ENCODE measurements at places on chromosomes 7 and 10.
A peak's percentile ranks its signal among the peaks of the same experiment; 100 is the strongest.

DNA sequence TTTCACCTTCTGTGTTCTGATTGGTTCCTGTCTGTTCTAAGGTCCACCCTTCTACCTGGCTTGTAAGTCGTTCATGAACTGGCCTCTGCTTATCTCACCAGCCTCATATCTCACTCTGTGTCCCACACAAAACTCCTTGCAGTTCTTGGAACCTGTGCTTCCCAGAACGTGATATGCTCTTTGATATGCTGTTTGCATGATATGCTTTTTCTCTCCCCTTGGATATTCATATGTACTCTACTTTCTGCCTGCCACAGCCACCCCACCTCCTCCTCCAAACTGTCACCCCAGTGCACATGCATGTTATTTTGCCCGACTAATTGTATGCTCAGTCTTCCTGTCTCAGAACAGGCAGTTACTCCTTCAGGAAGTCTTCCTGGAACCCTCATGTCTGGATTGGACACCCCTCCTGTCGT, 1.9 kb upstream of the ITPRIP start:
- no peak for DNase-seq

DNA sequence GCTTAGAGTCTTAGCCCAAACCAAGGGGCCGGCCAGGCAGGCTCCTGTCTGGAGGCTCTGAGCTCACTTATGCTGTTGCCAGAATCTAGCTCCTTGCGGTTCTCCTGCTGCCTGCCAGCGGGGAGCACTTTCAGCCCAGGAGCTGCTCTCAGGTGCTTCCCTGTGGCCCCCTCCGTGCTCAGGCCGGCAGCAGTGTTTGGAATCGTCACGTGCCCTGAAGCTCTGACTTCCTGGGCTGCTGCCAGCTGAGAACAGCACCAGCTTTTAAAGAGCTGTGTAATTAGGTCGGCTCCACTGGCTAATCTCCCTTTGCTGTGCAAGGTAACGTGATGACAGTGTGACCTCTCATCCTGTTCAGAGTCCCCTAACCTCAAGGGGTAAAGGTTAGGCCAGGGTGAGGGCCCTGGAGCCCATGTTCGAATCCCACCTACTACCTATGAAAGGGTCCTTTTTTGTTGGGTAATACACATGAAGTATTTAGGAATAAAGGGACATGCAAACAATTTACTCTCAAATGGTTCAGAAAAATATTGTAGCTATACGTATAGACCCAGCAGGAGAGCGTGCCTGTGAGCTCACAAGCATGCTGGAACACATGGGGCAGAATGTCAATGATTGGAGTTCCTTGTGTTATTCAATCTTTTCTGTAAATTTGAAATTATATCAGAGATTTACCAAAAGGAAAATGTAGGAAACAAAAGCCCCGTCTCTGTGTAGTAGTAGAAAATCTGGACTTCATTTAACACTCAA, 16.6 kb downstream of the ZNF862 start:
- DNase-seq: no peak

DNA sequence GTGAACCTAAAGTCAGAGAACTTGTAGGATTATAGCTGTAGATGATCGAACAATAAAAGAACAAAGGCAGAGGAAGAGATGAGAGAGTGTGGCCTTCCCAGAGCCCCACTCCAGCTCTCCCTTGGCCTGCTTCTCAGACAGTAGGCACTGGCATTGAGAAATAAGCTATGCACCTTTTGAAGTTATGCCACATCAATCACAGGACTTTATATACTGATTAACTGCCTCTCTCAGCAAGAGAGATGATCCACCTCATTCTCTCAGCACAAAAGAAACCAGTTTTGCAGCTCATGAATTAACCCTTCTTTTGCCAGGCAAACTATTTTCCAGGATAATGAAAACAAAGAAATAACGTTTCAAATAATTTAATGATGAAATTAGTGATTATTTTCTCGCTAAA, 22.0 kb upstream of the CTTNBP2 start:
- no peak for DNase-seq

GRCh38 chr10:53135213-53135896, 362.8 kb upstream of the MBL2 start:
- DNase-seq: no peak

DNA sequence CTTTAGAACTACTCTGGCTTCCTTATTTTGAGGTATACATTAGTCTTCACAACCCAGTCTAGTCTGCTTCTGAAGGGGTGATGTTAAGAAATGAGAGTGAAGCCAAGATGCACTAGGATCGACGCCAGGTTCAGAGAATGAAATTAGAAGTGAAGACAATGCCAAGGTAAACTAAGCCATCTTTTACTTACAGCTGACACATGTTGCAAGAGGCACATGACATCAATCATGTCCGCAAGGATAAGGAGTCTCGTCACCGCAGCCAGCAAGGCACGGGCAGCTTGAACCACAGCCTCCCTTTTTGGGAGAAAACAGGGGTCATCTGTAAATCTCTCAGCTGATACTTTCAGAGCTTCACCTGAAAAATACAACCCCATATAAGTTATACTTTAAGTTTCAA, 156.7 kb downstream of the CTNNA3 start:
- DNase-seq: no peak

- no peak for DNase-seq
Measured at GRCh38 chr10:130761032-130761575, 550.4 kb downstream of the TCERG1L start.

DNA sequence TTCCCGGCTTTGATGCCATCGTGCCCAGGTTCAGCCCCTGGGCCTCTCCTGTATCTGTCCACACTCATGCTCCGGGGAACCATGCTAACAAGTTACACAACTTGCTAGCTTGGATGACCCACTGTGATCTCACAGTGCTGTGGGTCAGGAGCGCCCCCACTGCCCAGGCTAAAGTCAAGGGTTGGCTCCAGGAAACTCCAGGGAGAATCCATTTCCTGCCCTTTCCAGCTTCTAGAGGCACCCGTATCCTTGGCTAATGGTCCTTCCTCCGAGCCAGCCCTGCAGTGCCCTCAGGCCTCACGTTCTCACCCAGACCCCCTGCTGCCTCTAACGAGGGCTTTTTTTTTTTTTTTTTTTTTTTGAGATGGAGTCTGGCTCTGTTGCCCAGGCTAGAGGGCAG, 19.5 kb downstream of the AMZ1 start:
- DNase-seq: no peak

DNA sequence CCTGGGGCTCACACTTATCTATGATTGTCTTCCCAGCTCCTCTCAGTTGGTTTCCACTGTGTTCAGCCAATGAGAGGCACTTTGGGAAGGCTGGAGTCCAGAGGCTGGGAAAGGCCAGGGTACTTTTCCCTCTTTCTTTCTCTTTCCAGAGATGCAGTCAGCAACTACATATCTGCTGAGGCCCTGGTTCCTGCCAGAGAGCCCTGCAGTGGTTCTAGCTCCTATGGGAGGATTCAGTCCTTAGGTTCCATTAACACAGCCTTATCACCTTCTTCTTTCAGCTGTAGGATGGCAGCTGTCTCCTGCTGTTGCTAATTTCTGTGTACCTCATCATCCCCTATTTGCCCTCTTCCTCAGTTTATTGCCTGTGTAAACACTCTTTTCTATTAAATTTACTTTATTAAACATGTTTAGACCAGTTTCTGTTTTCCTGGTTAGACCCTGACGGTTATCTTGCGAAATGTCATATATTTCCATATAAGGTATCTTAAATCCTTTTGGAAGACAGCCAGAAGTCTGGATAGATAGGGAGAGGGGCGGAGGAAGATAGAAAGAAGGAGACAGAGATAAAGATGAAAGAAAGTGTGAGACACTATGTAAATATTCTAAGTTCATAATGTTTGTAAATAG, 100.3 kb downstream of the HGF start:
- no peak for DNase-seq

GRCh38 chr10:102580230-102580629, 64.0 kb upstream of the TRIM8 start:
- DNase-seq: no peak

DNA sequence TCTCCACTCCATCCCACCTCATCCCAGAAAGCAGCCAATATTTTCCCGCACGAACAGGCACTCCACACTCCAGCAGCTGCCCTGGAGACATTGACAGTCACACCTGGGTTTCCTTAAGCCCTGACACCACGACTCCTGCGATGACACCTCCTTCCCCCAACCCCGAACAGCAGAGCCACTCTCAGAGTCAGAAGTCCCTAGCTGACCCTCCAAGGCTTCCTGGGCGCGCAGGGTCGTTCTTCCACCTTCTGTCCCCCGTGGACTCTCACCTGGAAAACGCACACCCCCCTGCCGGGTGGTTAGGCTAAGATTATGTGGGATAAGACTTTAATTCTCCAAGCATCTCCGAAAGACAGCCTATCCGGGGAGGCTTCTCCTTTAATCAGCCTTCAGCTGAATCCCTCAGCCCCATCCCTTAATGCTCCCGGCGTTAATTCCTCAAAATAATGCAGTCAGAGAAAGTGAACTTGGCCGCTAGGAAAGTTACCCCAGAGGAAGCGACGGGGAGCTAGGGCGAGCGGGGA, 1.1 kb downstream of the DENND11 start:
- no peak for DNase-seq

- no peak for DNase-seq
Measured at GRCh38 chr7:42198974-42199668, 37.9 kb downstream of the GLI3 start.

- DNase-seq: no peak
Measured at GRCh38 chr7:132395361-132395760, 180.9 kb downstream of the PLXNA4 start.

DNA sequence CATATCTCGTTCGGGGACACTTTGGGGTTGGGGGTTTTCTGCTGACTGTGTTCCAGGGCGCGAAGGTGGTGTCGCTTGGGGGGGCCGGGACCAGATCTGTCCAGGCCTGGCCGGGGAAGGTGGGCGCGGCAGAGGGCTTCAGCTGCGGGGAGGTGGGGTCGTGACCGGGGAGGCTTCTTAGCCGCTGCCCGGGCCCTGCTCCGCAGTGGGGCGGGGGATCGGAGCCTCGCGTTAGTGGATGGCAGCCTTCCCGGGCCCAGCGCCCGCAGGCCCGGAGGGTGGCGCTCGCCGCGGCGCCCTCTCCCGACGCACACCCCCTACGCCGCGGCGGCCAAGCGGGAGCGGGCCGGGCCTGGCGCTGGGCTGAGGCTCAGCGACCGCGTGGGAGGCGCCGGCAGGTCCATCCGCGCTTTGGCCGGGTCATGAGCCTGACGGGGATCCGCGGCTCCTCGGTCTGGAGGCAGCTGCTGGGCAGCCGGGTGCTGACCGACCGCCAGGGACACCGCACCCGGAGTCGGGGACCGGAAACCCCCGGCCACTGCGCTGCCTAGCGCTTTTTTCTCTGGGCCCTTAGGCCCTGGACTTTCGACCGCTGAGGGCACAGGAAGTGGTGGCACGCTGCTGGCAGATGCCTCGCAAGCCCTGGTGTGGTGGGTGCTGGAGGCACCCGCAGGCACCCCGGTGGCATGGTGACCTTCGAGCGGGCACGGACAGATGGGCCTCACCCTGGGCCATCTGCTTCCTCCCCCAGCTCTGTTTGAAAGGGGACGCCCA, 1.2 kb downstream of the AGAP3 start:
- no peak for DNase-seq

- DNase-seq: no peak
Measured at GRCh38 chr7:27083646-27084045, 12.2 kb downstream of the HOXA1 start.

GRCh38 chr7:66206119-66206933, 1.2 kb downstream of the TPST1 start:
- no peak for DNase-seq

GRCh38 chr7:98323597-98324322, 42.3 kb downstream of the BRI3 start:
- no peak for DNase-seq

GRCh38 chr10:11823122-11823988, at the start of gene PROSER2:
Gene PROSER2 (plus strand): TSS chr10:11823356. CDS start chr10:11852078, 28,722 bp downstream.
- DNase-seq: peak; percentile 17

DNA sequence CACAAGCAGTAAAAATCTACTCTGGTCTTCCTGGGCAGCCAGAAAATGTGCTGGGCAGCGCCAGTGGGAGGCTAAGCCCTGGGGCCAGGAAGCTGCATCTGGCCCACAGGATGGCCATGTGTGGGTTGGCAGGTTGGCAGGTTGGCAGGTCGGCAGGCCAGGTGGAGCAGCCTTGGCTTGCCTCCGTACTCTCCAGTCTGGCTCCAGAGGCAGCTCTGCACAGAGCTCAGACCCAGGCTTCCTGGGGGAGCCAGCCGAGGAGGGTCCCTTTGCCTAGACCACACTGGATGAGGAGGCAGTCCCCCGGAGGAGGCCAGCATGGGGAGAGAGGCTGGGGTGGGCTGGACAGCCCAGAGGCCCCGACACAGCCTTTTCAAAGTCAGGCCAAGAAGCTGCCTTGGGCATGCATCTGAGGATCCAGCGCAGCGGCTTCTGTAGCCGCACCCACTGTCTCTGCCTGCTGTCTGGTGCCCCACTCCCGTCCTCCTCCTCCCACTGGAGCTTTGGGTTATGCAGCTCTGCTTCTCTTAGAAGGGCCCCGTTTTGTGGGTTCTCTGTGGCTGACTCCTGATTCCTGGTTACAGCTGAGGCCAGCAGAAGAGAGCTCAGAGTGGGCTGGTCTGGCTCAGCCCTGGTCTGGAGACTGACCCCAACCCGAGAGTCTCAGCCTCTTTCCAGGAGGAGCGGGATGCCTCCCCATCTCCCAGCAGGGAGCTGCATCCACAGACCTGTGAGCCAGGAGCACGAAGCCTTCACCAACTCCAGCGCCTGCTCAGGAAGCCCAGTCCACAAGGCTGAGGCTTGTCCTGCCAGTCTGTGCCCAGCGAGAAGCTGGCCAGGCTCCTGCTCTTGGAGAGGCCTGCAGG, 44.6 kb downstream of the CFAP46 start:
- DNase-seq: no peak

GRCh38 chr7:24913801-24914464, 66.0 kb downstream of the OSBPL3 start:
- DNase-seq: no peak

DNA sequence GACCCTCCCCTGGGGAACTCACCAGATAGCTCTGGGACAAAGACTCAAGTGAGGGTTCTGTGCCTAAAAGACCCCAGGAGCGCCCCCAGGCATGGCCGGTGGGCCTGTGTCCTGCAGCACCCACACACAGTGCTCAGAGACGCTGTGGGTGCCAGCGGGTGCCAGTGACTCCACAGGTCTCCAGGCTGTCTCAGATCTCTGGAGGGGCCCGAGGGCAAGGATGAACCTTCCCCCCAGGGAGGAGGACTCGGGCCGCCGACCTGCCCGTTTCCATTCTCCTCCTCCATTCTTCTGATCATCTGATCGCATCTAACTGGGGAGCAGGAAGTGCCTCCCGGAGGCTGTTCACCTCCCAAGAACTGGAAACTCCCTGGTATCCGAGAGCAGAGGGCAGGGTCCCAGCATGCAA, 980 bp downstream of the ADAM8 start:
- DNase-seq: no peak

DNA sequence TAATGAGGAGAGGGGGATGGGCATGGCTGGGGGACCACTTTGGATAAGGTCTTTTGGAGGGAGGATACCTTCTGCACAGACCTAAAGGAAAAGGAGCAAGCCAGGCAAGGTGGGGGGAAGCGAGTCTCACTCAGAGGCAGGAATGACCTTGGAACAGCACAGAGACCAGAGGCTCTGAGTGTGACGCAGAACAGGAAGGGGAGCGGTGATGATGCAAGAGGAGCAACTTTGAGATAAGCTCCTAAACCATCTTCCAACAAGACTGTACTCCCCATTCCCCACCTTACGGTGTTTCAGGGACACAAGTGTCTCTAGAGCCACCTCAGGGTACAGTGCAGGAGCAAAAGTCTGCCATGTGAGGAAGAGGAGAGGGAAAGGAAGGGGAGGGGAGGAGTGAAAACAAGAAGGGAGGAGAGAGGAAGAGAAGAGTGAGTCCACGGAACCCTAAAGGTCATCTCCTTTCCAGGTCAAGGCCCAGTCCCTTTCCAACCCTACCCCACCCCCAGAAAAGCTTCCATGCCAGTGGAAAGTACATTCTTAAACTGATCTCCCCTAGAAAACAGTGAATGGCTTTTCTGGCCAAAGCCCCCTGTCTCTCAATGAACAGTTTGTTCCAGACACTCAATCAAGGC, 54.1 kb downstream of the JAZF1 start:
- DNase-seq: no peak

Data from stimulated activated CD4-positive, alpha-beta T cell treated with anti-CD3 and anti-CD28 coated beads, Interleukin-1b, Interleukin-23, amount 100 ng/mL, for 1 hour (primary cell).